ENCODE measurements at places on chromosomes 1 and 21.

DNA sequence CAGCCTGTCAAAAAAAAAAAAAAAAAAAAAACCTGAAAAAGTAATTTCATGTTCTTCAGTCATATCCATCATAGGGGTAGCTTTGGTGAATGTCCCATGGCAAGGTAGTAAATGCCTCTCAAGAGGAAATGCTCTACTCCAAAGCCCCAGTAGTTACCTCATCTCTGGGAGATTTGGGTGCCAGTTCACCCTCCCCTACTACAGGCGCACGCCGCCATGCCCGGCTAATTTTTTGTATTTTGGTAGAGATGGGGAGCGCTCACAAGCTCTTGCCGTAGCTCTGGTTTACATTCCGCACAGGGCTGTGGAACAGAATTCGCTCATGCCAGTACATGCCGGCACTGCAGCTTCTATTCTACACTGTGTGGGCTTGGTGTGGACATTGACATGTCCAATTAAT lies 13.7 kb downstream of the PIK3CD start:
- DNase-seq: no peak

DNA sequence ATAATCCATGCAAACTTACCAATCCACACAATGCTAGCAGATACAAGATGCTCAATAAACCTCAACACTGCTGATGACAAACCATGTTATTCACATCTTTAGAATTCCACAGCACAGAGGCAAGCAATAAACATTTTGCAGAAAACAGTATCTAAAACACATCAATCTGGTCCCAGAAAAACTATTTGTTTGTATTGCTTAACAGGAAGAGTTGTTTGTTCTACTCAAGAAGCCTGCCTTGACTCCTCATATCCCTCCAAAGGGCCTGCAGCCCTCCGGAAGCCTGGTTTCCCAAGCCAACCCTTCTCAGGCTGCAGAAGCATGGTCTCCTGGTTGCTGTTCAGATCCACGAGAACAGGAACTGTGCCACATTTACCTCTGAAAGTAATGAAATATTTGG lies 139.7 kb downstream of the RERE start:
- DNase-seq: no peak

- no peak for DNase-seq
Observed at GRCh38 chr21:38349111-38349746, 92.4 kb downstream of the KCNJ15 start.

DNA sequence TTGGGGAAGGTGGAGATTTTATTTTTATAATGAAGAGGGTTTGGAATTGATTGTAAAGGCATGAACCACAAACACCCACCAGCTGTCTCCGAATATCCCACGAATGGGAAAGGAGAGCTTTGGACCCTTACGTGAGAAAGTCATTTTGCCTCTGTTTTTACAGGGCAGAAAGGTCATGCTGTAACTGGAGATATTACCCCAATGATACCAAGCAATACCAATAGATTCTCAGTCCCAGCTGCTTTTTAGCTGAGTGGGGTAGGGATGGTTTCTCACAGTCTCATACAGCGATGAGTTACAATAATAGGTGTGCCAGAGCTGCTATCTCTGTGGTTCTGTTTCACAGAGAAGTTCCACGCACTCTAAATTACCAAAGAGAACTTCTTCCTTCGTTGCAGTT lies 8.8 kb upstream of the F3 start:
- DNase-seq: no peak
